ENCODE measurements at places on chromosomes 5 and 9. TPM values are rescaled to one million over a fixed set of nuclear protein-coding genes. Genes with fewer than 3 reads are reported as not detected.

- peak; percentile 50 for DNase-seq
Observed at GRCh38 chr5:147403651-147404640, 105.9 kb downstream of the DPYSL3 start.

IFNA16 gene
- not detected for total RNA-seq

GRCh38 chr9:135272608-135273007, 185.1 kb downstream of the OLFM1 start:
- no peak for DNase-seq

DNA sequence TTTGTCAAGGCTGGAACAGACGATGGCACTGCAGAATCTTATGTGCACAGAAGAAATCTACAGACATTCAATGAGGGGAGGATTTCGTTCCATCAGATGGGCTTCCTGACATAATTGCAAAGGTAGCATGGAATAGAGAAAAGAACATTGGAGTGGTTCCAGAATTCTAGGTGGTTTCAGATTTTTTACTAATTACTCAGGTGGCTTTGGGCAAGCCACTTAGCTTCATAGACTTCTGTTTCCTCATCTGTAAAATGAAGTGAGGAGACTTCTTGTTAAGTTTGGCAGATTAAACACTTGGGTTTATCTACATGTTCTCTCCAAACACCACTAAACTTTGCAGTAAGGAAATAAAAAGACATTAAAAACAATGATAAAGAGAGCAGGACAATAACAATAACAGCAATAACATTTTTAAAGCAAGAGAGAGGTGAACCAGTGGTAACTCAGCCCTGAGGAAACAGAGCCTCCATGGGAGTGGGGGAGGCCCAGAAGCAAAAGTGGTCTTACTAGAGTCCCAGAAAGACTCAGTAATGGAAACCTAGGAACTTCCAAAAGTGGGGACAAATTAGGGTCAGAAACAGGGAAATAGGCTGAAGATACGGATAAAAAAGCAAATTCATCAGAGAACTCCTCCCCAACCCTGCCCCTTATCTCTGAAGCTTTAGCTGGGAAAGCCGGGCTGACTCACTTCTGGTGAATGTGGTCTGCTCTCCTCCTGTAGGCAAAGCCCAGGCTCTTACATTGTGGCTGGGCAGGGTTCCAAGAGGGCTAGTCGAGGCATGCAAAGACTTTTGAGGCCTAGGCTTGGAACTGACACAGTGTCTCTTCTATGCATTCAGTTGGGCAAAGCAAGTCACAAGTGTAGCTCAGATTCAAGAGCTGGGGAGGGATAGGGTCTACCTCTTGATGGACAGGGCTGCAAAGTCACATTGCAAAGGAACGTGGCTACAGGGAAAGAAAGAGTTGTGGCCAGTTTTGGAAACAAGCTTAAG, 11.8 kb upstream of the ACTBL2 start:
- peak; percentile 93 for DNase-seq

DNA sequence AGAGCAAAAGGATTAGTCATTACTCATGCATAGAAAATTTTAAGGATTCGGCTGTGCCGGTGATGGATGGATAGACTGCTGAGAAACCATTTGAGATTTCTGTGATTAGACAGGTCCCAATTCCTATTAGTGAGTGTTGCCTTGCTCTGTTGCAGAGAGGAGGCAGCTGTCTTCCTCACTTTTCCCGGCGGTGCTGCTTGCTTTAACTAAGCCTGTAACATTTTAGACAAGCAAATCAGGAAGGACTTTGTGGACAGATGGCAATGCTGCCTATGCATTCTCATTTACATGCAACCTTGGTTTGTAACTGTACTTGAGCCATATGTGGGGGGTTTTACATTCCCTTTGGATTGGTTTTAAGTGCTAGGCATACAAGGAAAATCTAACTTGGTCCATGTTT, 1176.3 kb downstream of the CDH18 start:
- DNase-seq, result no peak

GRCh38 chr5:71699233-71699632, 19.8 kb upstream of the CARTPT start:
- no peak for DNase-seq

GLRA1 gene
- not detected for total RNA-seq

- no peak for DNase-seq
Observed at GRCh38 chr5:1792842-1793266, 6.8 kb downstream of the MRPL36 start.

GRCh38 chr9:113648586-113648985, 185.1 kb downstream of the RGS3 start:
- DNase-seq, result no peak

DNA sequence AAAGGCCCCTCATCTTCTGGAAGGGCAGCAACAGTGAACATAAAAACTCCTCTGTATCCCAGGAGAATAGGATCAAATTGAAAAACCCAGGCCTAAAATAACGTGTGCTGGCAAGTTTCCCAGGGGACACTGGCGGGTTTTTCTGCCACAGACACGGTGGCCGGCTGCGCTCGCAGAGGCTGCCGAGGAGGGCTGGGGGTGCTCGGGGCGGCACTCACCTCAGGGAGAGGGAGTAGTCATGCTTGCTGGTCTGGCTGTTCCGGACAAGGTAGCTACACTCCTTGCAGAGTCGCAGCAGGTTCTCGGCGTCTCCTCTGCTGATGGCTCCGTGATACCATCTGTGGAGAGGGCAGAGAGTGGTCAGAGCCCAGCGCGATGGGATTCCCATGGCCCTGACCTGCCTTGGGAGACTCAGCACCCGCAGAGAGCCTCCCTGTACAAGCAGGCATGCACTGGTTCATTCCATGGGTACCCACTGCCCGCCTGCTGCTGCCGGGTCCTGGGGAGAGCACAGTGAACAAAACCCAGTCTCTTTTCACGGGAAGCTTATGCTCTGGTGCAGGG, 44.6 kb upstream of the SLC25A51 start:
- DNase-seq, result no peak

DNA sequence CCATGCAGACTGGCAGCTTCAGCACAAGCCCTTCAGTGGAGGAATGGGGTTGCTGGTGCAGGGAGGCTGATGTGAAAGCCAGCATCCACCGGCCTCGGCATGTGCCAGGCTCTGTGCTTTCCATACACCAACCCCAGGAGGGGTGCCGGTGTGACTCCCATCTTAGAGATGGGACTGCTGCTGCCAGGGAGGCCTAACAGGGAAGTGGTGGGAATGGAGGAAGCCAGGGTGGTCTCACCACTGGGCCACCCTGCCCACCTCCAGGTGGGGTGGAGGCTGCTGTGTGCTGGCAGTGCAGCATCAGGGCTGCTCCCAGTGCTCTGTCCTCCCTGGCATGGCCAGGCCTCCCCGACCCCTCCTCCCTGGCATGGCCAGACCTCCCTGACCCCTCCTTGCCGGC, 32.8 kb upstream of the PITX1 start:
- no peak for DNase-seq

- DNase-seq, result no peak
Observed at GRCh38 chr9:112494153-112494552, 7.5 kb downstream of the KIAA1958 start.

GRCh38 chr9:99357575-99357974, 135.5 kb downstream of the SEC61B start:
- DNase-seq, result no peak

- no peak for DNase-seq
Observed at GRCh38 chr9:107175816-107176435, 107.2 kb upstream of the RAD23B start.

DNA sequence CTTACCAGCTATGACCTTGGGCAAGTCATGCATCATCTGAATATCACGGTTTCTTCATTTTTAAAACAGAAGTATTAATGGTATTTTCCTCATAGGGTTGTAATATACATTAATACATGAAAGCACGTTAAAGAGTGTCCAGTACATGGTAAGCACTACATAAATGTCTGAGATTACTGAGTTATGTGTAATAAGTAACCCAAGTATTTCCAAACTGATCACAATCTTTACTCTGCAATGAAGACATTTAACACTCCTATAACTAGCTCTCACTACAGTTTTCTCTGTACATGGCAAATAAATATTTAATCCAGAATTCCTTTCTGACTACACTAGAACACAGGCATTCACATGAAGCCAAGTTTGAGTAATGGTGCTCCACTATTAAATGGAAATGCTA, 4.0 kb downstream of the GLDC start:
- no peak for DNase-seq

SH3TC2 gene
- 38.8 TPM for total RNA-seq

PRUNE2 gene
- not detected for total RNA-seq

DNA sequence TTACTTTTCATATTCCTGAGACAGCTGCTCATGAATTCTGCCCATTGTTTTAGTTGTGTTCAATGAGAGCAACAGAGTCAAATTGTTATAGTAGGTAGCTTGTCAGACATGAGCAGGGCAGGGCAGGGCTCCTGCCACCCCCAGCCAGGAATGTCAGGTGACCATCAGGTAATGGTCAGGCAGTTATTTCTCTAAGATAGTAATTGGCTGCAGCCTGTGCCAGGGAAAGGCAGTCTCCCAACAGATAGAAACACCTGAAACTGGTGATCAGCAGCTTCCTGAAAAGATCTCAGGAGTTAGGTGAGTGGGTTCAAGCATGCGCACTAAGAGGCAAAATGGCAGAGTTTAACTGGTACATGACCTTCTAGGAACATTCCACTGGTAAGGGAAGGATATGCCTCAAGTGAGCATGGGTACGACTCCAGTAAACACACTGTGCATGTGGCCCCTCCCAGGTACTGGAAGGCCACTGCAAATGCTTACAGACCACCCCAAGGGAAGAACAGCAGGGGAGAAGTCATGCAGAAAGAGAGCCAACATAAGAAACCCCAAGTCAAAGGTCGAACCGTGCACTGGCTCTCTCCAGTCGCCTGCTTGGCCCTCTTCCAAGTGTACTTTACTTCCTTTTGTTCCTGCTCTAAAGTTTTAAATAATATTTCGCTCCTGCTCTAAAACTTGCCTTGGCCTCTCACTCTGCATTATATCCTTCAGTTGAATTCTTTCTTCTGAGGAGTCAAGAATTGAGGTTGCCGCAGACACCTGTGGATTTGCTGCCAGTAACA, 25.1 kb downstream of the CARTPT start:
- no peak for DNase-seq

- no peak for DNase-seq
Observed at GRCh38 chr9:132502480-132502879, 79.9 kb upstream of the BARHL1 start.

DNA sequence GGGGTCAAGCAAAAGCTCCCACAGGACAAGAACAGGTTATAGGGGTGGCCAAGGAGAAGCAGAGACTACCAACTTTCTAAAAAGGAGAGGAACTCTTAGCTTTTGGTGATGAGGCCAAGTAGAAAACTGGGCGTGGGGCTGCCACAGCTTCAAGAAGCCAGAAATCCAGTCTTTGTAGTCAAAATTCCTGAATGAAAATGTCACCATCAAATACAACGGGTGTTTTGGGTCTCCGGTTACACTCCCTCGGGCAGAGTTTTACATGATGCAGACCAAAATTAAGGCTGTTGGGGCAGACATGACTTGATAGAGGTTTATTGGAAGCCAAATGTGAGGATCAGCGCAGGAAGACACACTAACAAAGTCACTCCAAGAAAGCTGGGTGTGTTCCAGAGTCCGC, 29.4 kb upstream of the N4BP3 start:
- peak; percentile 73 for DNase-seq

GRCh38 chr5:179224741-179225140, 120.5 kb downstream of the ADAMTS2 start:
- no peak for DNase-seq

DNA sequence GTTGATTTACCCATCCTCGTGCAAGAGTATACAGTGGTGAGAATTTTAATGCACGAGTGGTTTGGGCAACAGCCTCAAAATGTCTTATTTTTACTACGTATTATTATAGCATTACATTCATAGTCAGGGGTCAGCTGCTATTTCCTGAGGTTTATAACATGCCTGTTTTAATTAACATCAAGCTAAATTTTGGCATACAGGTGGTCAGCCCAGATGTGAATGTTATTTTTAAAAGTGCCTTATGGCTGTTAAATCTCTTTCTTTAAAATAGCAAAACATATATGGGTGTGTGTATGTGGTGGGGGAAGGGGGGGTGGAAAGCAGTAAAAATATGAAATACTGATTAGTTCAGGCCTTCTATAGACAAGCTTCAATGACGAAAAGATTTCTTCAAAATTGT, 424.5 kb upstream of the CLINT1 start:
- no peak for DNase-seq

DNA sequence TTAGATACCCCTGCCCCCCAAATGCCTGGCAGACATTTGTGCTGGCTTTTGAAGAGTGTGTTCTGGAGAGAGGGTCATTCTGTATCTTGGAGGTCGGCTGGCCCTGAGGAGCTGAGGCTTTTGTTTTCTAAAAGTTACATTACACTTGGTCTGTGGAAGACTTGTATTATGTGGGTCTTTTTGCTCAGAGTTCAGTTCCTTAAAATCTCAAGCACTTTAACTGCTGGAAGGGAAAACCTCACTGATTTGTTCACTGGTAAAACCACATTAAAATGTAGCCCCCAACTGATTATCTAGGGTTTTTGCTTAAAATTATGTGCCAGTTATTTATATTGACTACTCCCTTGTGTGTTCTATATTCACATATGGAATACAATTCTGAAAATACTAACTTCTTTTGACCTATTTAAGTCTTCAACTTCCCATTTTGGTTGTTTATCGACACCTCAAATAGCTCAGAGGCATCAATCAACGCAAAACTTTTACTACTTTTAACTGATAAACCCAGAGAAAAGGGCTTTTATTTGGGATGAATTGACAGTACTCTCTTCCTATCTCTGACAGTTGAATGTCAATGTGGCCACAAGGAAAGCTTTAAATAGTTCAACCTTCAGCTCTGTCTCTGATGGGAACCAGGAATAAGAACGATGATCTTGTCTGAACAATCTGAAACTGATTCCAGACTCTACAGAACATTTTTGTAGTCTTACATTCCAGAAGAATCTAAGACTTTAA, 54.0 kb upstream of the MAP3K1 start:
- DNase-seq, result no peak

GRCh38 chr9:75242426-75242825, 154.1 kb downstream of the OSTF1 start:
- DNase-seq, result no peak

SEMA4D gene
- 58.3 TPM for total RNA-seq

C5orf58 gene
- not detected for total RNA-seq

- DNase-seq, result peak; percentile 94
Observed at GRCh38 chr5:135085133-135085935, 51.3 kb upstream of the PITX1 start.

DNA sequence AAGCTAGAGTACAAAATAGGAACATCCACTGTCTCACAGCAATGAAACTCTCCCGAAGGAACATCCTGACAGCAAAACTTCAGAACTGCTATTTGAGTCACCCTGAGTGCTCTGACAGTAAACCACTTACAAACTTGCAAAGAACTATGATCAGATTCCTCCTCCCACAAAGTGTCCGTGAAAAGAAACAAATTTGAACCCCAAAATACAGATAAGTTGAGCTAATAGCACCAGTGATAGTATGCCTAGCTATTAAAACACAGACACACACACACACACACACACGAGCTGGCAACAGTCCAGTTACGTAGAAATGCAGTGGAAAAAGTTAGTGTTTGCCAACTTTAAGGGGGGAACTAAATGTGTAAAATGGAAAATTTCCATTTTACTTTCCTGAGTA, 3.1 kb upstream of the GLIS3 start:
- DNase-seq, result no peak

- DNase-seq, result no peak
Observed at GRCh38 chr5:83015676-83016075, 61.5 kb downstream of the TMEM167A start.

GRCh38 chr9:78399153-78399552, 102.2 kb downstream of the PSAT1 start:
- DNase-seq, result no peak

GRCh38 chr9:114851306-114851705, 45.5 kb upstream of the TNFSF15 start:
- DNase-seq, result no peak

All from PC-9 (cell line).